Activated CD8-positive, alpha-beta memory T cell treated with anti-CD3 and anti-CD28 coated beads for 1 hour (primary cell): ENCODE measurements at places on chromosomes 12 and 14.

DNA sequence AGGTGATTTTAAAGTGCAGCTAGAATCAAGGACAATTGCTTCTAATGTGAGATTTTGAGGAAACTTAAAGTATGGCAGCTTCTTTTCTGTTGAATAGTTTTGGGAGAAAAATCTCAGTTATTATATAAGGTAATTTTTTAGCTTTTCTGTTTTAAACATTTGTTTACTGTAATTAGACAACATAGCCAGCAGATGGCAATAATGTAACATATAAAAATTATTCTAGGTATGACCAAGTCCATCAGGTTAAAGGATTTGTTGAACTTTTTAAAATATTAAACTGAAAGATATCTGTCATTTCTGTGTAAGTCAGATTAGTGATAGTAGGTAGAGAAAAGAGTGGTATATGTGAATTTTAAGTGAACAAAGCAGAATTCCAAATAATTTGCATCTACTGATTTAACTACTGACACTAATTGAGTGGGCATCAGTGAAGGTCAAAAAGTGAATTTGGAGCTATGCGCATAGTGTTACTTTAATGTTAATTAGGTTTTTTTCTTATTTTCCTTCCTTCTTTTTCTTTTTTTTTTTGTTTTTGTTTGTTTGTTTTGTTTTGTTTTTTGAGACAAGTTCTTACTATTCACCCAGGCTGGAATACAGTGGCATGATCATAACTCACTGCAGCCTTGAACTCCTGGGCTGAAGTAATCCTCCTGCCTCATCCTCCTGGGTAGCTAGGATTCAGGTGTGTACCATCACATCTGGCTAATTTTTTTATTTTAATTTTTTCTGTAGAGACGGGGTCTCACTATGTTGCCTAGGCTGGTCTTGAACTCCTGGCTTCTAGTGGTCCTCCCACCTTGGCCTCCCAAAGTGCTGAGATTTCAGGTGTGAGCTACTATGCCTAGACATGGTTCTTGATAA, 18.6 kb downstream of the PRORP start:
- DNase-seq = no peak

DNA sequence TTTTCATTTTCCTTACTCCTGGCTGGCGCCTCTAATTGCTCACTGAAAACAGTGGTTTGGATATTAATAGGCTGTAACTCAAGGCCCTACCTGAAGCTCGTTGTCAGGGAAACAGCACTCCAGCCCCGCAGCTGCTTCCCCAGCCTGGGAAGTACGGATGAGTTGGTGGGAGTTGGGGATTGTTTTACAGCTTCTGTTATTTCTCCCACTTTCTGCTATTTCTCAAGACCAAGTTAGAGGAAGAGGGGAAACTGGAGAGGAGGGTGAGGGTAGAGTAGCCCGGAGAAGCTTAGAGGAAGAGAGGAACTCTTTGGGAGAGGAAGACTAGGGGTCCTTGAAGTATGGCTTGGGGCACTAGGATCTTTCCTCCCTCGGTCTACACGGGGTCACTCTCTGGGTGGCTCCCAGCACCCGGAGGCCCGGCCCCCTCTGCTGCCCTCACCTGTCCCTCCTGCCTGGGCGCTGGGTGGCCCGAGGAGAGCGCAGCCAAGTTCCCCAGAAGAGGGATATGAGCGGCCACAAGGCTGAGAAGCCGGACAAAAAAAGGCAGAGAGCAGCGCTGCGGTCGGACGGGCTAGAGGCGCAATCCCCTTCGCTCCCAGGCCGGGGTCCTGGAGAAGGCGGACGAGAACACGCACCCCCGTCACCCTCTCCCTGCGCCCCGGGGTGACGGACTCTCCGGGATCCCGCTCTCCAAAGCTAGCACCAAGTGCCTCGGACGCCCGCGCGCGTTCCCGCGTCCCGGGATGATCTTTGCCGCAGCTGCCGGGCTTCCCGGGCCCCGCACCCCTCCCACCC, 671 bp downstream of the SPTB start:
- DNase-seq = no peak

DNA sequence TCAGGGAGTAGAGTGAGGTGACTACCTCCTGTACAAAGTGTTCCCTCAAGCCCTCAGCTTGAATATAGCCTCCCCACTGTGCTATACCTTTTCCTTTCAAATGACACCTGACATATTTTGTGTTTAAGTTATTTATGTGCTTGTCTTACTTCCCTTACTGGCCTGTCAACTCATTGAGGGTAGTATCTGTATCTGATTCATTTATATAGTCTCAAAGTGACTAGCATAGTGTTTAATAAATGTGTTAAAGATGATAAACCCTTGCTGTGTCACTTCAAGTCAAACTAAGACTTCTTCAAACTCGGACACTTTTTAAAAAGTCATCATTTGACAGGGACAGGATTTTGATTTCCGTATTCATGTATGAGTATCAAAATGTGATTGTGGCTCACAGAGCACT, 52.1 kb downstream of the APAF1 start:
- no peak for DNase-seq

DNA sequence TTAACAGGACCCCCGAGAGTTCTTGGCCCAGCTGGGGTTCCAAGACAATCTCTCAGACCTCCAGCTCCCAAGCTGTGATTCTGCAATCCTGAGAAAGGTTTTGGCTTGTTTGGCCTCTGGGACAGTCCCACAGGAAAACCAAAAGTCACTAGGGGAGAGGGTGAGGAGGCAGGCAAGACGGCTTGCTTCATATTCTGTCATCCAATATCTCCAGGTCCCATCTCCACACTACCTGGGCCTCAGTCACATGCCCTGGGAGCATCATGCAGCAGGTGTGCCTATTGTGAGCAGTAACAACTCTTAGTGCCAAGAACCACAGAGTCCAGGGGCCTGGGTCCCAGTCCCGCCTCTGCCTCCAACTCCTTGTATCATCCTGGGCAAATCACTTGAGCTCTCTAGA, 1.7 kb downstream of the KRT79 start:
- no peak for DNase-seq

DNA sequence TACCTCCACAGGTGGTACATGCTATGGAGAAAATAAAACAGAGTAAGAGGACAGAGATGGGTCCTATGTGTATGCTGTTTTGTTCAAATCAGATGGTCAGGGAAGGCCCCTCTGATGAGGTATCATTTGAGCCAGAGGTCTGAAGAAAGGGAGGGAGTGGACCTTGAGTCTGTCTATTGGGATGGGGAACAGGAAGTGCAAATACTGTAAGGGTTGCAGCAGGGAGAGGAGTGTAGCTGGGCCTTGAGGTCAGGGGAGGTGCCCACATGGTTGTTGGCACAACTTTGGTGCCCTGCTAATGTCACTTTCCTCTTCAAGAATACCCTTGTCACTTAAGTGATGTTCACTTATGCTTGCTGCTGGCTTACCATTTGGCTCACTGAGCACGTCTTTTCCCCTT, 83.3 kb downstream of the PRKCH start:
- DNase-seq = no peak

DNA sequence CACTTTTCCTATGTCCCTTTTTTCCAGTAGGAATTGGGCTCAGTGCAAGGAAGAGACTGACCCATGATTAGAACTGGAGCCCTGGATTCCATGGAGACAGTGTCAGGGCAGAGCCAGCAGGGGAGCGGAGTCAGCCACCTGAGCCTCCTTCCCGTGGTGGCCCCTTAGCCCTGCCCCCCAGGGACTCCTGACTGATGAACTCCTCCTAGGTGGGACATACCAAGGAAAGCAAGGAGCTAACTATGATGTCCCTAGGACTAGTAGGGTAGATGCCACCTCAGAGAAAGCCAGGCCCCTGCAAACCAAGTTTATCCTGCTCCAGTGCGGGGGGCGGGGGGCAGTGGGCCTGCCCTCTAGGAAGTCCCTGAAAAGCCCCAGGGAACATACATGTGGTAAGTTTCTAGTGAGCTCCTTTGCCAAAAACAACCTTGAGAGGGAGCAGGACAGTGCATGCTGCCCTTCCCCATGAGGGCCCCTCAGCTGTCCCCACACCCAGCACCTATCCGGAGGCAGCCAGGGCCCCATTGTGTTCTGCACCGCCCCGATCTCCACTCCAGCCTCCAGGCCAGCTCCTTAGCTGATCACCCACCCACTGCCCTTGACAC, 6.2 kb upstream of the COL2A1 start:
- DNase-seq = no peak

DNA sequence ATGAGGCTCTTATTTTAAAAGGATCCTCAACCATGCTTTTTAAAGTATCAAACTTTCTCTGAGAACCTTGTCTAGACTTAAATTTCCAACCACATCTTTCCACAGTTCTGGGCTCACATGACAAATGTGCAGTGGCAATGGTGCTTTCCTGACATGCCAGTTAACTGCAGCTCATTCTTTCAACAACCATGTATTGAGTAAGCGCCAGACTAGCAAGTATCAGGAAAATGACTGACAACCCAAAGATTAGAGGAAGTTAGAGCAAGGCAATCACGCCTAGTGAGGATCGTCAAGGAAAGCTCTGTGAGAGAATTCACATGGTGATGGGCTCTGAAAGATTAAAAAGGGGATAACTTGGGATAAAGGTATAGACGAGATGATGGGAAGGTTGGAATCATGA, 35.8 kb downstream of the FLVCR2 start:
- no peak for DNase-seq

- no peak for DNase-seq
These were observed 1123.0 kb downstream of the VRK1 start for GRCh38 chr14:97920201-97920600.

DNA sequence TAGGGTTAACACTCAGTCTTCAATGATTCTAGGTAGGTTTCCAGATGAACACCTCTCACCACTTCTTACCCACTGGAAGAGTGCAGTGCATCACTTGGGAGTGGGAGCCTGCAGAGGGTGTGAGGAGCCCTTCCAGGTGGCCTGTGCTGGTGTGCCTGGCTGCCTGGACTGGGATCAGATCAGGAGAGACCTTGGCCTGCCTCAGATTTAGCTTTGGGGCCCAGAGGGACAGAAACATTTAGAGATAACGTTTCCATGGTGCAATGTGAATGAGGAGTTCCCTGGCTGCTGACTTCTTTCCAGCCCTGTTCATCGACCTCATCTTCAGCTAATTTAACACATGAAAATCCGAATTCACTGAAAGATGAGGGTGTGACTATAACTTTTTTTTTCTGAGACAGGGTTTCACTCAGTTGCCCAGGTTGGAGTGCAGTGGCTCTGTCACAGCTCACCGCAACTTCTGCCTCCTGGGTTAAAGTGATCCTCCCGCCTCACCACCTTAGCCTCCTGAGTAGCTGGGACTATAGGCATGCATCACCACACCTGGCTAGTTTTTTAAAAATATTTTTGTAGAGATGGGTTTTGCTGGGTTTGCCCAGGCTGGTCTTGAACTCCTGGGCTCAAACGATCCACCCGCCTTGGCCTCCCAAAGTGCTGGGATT, 53.6 kb downstream of the SUSD6 start:
- DNase-seq = no peak

DNA sequence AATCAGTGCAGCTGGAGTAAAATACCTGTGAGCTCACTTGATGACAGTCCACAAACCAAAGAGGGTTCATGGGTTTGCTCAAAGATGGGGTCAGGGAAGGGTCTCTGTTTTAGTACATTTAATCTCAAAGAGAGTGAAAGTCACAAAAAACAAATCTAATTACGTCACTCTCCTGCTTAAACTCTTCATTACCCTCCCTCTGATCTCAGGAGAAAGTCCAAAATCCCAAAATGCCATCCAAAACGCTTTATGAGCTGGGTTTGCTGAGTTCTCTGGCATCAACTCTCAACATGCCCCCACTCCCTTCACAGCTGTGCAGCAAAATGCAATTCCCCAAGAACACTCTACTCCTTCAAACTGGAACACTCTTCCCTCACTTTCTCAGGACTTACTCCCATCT, 40.4 kb upstream of the LGR5 start:
- no peak for DNase-seq

DNA sequence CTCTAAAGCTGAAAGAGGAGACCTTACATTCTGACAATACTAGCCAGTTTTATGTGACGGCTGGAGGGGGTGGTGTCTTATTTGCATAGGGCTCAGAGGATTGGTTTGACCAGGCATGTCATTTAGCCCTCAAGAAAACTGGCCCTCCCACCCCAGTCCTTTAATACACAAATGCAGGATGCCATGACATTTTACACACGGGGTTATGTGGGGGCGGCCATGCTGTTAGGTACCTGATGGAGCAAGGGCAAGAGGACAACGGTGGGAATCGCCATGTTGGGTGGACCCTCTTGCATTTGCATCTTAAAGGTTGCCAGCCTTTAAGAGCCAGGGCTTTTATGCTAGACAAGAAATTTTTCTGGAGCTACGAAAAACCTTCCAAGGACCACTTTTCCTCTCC, 23.3 kb downstream of the MDM2 start:
- DNase-seq = no peak

- no peak for DNase-seq
These were observed 110.2 kb downstream of the PLEKHA5 start for GRCh38 chr12:19239616-19240234.

DNA sequence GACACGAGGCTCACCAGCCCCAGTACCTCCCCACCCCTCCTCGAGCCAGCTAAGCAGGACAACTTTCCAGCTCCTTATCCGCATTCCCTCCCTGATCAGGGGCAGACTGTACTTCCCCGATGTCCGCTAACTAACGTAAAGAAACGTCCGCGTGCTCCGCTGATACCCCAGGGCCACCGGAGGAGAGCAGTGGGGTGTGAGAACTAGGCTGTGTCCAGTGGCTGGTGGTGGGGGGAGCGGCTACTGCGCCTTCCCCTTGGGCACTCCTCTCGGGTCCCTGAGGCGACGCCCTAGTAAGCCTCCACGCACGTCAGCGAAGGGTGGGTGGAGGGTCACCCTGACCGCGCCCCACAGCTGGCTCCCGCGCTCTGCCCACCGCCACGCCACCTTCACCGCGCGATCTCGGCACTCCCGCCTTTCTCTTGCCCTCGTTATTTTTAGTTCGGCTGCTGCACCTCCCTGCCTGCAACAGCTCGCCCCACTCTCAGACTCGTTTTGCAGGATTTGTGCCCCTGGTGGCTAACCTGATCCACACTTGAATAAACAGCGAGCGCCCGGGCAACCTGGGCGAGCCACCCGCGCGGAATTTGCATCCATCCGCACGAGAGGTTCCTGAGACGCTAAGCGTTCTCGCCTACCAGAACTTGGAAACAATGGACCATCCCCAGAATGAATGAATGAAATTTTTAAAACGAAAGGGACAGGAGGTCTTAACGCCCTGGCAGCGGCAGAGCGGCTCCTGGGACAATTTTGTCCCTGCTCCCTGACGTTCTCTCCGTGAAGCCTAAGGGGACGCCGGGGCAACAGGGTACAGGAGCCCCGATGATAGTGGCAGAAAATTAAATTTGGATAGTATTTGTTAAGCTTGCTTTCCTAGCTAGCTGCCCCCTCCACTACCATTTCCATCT, 6.9 kb upstream of the BMP4 start:
- DNase-seq = no peak

DNA sequence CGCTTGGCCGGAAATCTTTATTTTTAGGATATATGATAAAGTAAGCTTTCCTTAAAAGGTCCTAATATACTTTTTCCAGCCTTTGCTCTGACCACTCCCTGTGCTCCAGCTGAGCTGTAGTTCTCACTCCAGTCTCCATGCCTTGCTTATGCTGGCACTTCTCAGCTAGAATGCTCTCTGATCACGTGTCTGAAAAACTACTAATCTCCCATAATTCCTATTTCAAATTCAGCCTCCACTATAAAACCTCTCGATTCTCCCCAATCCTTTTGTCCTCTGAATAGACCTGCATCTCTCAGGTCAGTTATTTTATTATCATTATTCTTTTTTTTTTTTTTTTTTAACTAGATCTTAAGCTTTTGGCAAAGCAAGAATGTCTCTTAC, 3.7 kb downstream of the BIN2 start:
- no peak for DNase-seq

- no peak for DNase-seq
These were observed 27.2 kb downstream of the KLC1 start for GRCh38 chr14:103656031-103656755.

- DNase-seq = no peak
These were observed 178.5 kb downstream of the DAD1 start for GRCh38 chr14:22410497-22410896.

GRCh38 chr12:62720661-62721330, 214.2 kb downstream of the PPM1H start:
- DNase-seq = no peak
